Stimulated activated CD8-positive, alpha-beta memory T cell treated with anti-CD3 and anti-CD28 coated beads, Interleukin-7, amount 100 ng/mL, for 1 hour (primary cell): ENCODE measurements at places on chromosomes 3 and 15.

DNA sequence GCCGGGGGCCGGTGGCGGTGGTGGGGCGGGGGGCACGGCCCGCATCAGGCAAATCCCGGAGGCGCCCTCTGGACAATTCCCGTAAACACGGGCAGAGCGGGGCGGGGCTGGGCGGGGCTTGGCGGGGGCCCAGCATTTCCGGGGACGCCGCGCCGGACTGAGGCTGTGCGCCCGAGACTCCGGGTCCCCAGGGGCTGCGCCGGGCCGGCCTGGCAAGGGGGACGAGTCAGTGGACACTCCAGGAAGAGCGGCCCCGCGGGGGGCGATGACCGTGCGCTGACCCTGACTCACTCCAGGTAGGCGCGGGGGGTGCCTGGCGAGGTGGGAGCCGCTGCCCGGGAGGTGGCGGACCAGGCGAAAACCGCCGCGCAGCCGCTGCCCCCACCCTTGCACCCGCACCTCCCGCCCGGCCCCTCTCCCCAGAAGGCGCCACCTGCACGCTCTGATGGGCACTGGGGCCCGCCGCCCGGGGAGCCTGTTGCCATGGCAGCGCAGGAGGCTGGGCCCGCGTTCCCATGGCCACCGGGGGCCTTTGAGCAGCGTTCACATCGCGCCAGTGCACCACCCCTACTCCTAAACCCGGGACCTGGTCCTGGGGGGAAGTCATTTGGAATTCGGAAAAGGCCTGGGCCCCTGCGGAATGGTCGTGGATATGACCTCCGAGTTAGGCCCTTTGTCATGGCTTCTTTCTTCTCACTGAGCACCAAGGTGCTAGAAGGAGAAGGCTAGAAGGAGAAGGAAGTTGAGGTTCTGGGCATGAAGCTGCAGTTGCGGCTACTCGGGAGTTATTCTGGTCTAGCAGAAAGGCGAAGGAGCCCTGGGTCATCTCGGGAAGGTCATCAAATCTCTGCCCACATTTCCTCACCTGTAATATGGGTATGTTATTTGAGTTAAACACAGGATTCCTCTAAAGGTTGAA is 16.1 kb upstream of the SEMA4B start:
- DNase-seq: no peak

GRCh38 chr15:87649175-87649574 is 607.4 kb downstream of the NTRK3 start:
- DNase-seq: no peak

DNA sequence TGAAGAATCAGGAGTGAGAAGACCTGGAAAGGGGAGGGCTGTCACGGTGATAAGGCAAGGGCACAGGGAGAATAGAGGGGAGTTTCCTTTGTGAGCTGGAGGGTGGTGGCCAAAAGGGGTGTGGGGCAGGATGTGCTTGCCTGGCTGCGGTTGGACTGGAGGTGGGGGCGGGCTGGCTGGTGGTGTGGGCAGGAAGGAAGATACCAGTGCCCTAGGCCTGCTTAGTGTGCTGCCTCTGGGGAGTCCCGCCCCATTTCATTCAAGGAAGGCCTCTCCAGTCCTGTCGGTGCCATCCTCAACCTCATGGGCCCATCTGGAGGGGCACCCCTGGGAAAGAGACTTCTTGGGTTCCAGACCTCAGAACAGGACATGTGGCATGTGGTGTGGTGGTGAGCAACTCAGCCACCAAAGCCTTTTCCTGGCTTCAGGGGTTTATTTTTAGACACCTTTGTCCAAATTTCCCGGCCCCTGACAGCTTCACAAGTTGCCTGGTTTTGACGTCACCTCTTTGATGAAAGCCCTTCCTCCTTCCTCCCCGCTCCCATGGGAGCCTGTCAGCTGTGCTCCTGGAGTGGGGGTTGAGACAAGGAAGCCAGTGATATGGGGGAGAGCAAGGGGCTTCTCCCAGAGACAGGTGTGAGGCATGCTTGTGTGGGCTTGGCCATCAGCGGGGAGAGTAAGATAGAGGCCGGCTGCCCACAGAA is 15.6 kb downstream of the TEX264 start:
- peak; percentile 60 for DNase-seq

DNA sequence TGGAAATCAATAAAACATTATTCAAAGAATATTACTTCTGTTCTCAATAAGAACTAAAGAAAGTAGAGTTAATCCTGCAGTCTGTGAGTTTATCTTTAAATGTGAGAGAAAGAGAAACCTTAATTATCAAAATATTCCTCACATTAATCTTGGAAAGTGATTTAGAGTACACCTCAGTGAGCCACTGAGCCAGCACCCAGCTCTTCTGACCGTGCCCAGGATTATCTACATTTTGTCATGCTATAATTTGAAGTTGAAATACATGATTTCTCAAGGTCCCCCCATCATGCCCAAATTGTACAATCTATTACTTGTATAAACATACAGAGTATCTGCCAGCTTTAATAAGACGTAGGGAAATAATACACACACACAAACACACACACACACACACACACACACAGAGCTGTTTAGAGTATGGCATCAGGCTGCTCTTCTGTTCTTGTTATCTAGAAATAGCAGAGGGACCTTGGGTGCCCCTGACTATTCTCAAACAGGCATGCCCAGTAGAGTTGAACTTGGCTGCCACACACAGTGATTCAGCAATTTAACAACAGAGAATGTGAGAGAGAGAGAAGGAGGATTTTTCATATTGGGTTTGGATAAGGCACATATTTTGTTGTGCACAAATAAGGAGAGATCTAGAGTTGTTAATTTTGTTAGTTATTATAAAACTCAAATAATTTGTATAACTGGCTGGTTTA is 74.4 kb downstream of the P2RY1 start:
- no peak for DNase-seq

DNA sequence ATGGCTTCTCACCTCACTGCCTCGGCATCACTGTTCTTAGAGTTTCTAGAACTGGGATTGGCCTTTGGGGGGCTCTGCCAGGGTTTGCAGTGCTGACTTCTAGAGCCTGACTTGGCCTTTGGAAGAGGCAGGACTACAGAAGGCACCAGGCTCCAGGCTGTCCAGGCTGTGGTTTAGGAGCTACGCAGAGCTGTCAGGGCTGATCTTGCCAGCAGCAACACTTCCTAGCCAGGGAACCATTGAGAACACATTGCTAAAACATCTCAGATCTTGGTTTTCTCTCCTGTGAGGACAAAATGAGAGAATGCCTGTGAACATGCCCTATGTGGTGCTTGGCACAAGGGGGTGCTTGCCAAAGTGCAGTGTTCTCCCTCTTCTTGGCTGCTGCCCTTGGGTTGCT is 34.6 kb upstream of the APEH start:
- no peak for DNase-seq

- DNase-seq: no peak
Measured at GRCh38 chr3:79767905-79768267, at the start of gene ROBO1. ROBO1 (minus strand) TSS chr3:79767998.

GRCh38 chr3:122697952-122698620 is 17.4 kb downstream of the PARP14 start:
- no peak for DNase-seq

DNA sequence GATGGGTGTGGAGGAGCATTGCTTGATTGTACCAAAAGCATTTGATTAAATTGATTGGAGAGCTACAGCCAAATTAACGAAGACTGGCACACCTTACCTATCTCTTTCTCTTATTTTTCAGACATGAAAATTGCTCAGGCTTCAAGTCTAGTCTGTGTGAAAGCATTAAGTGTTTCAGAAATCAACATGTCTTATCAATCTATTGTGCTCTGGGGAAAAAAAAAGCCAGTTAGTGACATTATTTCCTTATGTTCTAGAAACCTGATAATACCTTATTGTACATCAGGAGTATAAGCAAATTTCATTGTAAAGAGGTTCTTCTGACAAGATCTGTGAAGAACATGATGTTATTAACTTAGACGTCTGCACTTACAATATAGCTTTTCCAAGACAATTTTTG is 465.2 kb downstream of the IL5RA start:
- no peak for DNase-seq

GRCh38 chr15:47184003-47184907 is 533.0 kb upstream of the SEMA6D start:
- DNase-seq: no peak

- DNase-seq: no peak
Measured at GRCh38 chr3:38533285-38533976, 37.3 kb downstream of the EXOG start.

DNA sequence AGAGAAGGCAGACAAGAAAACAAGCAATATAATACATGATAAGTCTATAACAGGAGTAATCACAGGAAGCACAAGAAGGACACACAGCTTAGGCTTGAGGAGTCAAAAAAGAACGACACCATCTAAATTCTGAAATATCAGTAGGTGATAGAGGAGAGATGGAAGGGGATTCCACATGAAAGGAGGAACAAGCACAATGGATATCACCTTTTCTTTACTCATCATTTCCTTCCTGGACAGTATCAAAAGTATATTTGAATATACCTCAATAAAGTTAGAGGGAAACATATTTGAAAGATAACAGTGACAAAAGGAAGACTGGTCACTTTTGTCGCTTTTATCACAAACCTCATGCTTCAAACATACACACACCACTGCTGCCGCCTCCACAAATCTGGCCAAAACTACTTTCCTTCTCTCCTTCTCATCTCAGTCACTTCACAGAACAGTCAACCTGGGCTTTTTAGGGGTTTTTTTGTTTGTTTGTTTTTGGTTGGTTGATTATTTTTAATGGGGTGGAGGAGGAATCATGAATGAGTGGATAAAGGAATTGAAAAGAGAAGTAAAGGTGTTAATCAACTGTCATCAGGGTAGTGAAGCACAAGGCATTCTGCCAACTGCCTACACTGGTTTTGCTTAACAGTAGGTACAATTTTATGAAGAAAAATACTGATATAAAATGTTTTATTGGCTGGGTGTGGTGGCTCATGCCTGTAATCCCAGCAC is 18.5 kb downstream of the DENND4A start:
- DNase-seq: no peak

GRCh38 chr15:66798426-66799061 is 96.5 kb downstream of the SMAD6 start:
- DNase-seq: no peak

DNA sequence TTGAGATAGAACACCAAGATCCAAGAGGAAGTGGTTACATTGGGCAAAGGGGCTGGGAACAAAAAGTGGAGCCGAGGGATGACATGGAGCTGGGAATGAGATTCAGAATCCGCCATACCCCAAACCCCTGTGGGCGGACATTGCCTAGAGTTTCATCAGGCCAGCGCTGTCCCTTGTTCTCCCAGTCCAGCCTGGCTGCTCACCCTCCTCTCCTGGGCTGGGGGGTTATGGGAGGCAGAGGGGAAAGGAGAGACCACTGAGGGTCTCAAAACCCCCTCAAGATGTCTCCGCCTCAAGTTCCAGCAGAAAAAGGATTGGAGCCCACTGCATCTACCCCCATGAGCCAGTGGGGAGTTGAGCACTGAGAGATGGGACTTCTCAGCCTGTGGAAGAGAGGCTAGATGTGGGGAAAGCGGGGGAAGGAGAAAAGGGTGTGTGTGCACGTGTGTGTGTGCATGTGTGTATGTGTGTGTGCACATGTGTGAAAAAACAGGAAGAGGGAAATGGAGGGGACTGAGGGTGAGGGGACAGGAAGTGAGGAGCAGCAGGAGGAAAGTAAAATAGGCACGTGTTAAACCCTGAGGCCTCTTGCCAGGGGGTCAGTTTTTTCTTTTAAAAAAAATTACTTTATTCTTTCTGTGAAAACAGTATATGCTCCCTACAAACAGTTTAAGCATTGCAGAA is 14.3 kb downstream of the GRM2 start:
- DNase-seq: no peak

DNA sequence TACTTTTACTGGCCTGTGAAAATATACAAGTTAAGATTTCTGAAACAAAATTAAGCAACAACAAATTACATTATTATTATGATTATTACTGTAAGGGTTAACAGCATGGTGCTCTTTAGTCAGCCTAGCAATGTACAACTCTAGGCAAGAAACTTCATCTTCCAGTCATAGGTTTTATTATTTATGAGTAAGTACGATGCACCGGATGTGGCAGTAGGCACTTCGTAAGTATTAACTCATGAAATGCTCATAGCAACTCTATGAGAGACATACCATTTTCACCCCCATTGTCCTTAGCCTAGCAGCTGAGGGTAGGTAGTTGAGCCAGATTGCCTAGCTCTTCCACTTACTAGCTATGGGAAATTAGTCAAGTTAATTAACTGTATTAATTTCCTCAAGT is 68.0 kb upstream of the PTPRG start:
- no peak for DNase-seq

- DNase-seq: no peak
Measured at GRCh38 chr15:72229947-72230196, 1.1 kb downstream of the PKM start.

DNA sequence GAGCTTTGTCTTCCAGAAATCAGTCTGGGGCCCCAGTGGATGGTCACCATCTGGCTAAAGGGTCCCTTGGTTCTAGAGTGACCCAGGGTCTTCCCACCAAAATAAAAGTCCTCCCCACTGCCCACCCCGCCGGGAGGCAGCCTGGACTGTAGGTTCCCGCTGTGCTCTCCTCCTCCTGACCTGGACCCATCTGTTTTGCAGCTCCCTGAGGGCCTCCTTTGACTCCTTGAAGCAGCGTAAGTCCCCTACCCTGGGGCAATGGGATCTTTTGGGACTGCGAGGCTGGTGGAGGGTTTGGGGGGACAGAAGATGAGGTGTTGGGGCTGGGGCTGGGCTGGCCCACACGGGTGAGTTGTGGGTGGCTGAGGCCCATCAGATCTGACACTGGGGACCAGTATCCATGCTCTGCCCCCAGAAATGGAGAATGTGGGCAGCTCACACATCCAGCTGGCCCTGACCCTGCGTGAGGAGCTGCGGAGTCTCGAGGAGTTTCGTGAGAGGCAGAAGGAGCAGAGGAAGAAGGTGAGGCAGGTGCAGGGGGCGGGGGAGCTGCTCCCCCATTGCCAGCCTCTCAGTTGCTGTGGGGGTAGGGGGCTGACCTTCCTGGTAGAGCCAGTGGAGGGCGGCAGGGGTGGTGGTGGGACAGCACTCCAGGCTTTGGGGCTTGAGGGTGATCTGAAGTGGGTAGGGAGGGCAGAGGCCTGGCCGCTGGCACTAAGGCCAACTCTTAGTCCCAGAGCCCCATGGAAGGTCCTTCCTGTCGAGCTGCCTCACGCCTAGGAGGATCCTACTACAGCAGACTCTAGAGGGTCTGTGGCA is 30.4 kb downstream of the PSTPIP1 start:
- no peak for DNase-seq

DNA sequence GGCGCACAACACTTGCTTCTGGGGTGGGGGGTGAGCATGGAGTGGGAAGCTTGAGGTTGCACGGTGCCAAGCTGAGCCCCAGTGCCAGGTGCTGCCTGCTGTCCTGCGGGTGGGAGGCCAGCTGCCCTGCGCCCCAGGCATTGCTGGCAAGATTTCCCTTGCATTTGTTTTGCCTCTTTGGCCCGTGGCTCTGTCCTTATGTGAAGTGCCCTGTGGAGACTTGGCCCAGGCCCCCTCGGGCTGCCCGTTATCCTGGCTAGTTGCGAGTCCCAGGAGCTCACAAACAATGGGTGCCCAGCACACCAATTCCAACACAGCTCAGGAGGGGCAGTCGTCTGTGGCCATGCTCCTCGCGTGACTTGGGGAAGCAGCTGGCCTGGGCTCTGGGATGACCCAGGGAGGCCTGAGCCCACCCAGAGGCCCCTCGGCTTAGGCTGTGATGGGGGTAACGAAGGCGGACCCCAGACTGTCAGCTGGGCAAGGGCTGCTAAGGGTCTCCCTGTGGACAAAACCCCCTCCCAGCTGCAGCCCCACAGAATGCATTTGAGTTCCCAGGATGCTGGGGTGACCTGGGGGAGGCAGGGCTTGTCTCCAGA is 5.9 kb downstream of the C3orf22 start:
- DNase-seq: no peak

GRCh38 chr15:51756482-51756881 is 5.1 kb downstream of the TMOD2 start:
- DNase-seq: no peak

GRCh38 chr3:25412269-25412668 is 15.8 kb upstream of the RARB start:
- DNase-seq: no peak
